ENCODE measurements at places on chromosomes 6 and 20.

DNA sequence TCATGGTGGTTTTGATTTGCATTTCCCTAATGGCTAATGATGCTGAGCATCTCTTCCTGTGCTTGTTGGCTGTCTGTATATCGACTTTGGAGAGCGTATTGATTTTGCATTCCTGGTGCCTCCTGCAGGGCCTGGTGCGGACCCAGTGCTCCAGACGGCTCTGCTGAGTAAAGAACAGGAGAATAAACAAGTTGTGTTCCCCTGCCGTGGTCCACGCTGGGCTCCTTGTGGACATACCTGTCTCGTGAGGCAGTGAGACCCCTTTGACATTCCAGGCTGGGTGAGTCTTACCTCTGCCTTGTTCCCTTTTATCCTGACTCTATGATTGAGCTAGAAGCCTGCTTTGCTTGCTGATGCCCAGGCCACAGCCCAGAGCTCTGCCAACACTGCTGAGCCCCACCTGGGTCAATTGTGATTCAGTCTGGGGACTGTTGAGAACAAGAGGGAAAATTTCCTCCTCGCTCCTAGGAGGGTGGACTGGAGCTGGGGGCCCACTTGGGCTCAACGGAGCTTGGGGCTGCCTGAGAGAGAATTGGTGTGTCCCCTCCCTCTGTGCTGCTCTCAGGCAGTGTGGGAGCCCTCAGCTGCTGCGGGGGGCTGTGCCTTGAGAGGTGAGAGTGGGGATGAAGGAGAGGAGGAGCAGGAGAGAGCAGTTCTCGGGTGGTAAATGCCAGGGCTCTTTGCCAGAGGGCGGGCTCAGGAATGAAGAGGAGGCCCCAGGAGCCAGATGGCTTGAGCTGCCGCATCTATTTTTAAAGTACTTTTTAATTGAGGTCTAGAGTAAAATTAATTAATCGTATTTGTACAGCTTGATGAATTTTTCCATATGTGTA is 43.7 kb upstream of the PMEPA1 start:
- DNase-seq, result no peak

DNA sequence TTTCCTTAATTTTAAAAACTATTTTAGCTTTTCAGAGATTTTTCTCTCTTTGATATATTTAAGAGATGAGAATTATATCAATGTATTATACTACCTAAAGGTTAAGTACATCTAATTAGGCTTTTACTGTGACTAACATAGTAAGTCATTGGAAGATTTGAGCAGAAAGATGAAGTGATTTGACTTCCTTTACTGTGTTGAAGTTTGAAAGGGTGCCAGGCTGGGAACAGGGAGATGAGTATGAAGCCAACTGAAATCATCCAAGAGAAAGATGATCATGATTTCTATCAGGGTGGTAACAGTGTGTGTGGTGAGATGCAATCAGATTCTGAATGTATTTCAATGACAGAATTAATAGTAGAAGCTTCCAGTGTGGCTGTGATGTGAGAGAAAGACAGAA is 87.3 kb downstream of the TRDN start:
- no peak for DNase-seq

DNA sequence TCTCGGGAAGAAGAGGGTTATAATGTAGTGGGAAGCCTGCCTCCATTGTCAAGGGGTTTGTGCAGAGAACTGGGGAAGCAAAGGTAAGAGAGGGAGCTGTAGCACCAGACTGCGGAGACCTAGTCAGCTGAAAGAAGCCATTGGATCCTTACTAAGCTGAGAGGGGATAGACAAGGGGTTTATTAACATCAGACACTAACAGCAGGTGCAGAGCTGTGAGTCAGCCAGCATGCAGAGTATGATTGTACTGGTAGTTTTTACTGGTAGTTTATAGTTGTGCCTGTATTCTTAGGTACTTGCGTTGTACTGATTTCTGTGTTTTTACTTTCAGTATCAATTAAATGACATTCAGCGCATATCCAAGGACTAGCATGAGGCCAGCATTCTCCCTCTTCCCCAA is 17.8 kb upstream of the COL19A1 start:
- no peak for DNase-seq

DNA sequence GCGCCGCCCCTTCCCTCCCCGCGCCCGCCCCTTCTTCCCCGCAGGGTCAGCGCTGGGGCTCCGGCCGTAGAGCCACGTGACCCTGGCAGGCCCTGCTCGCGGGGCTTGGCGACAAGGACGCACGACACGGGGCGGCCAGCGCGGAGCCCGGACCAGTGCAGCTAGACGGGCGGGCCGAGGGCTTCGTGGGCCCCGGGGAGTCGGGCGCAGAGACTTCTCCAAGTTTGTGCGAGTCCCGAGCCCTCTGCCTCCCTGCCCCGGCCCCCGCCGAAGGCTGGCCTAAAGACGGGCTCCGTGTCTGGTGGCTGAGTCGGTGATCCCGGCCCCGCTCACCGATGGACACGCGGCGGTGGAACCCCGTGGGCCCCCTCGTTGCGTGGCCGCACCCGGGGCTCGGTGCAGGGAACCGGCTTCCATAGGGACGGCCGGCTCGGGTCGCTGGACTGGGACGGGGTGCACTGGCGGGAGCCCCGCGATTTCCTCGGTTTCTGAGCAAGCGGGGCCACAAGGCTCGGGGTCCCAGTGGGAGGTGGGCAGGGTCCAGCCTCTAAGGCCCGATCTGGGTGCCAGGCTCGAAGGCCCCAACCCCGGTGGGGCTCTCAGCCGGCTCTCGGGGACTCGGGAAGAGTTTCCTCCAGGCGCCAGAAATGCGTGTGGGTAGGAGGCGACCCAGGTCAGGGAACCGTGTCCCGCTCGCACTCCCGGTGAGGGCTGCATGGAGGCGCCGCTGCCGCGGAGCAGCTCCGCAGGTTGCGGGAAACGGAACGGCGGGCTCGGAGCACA is 452 bp upstream of the GATA5 start:
- DNase-seq, result no peak

DNA sequence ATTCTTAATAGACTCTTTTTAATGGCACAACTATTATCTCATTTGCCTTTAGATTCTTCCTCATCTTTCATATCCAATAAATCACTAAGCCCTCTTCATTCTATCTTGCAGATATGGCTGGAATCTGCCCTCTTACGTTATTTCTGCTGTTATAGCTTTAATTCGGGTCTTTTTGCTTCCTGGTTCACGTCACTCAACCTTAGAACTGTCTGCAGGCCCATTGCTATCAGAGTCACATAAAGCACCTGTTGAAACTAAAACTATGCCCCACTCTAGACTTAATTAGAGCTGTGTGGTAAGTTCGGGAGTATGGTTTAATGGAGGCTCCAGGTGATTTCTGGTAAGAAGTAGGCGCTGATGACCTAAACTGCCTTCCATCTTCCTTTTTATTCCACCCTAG is 988 bp downstream of the QRSL1 start:
- no peak for DNase-seq

GRCh38 chr20:48202334-48203113 is 417.2 kb upstream of the SULF2 start:
- no peak for DNase-seq

DNA sequence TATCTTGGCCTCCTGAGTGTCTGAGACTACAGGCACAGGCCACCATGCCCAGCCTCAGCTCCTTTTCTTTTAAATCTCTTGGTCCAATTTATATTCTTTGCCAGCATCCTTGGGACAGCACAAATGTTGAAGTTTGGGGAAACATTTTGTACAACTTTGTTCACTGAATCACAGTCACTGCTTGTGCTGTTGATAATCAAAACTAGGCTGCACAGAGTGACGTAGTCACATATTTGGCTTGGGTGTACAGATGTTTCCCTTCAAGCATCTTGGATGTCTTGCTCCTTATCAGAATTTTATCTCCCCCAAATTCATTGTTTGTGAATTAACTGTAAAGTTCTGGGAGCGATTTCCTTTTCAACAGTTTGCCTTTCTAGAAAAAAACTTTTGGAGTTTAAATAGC is 17.9 kb downstream of the CARMIL1 start:
- no peak for DNase-seq

DNA sequence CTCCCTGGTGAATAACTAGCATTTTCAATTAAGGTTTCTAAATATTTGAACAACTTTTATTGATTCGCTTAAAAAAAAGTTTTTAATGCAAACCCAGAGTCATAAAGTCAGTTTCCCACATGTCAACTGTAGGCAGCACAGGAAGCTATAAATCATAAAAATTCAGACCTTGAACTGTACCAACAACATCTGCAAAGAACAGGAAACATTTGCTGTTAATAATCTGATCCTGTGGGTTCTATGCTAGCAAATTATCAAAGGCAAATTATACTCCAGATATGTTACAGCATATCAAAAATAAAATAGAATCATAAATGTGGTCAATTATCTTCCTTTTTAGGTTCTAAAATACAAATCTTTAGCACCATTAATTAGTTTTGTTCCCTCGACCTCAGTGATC is 16.6 kb upstream of the MAP7 start:
- DNase-seq, result no peak

DNA sequence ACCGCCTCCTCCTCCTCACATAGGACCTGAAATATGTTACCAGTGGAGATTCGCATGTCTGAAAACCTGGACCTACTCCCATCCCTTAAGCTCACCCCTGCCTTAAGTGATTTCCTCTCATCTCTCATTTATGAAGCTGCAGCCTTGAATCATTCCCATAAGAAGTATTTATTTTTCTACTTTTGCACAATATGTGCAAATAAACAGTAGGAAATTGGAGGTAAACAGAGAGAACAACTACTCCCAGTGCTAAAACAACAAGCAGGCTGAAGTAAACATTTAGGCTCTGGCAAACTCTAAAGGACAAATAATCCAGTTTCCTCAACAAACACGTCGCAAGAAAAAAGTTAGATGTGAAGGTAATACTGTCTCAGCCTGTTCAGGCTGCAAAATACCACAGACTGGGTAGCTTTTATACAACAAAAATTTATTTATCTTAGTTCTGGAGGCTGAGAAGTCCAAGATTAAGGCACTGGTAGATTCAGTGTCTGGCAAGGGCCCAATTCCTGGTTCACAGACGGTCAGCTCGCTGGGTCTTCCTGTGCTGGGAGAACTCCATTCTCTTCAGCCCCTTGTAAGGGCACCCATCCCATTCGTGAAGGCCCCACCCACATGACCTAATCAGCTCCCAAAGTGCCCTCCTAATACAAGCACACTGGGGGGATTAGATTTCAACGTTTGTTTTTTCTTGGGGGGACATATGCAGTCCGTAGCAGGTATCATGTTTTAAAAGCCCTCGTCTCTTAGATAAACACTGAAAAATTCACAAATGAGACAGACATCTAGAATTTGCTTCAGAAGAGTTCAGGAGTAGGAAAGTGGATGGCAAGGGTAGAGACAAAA is 15.6 kb downstream of the SPATA2 start:
- DNase-seq, result peak; percentile 52

GRCh38 chr20:44010162-44010704 is 95.6 kb downstream of the TOX2 start:
- no peak for DNase-seq

- DNase-seq, result no peak
Observed at GRCh38 chr20:56857950-56858349, 228.8 kb downstream of the TFAP2C start.

GRCh38 chr20:2771631-2772080 is 28.8 kb downstream of the CPXM1 start:
- no peak for DNase-seq

All from NCI-H460 (cell line).